ENCODE measurements at places on chromosomes 4 and X.

DNA sequence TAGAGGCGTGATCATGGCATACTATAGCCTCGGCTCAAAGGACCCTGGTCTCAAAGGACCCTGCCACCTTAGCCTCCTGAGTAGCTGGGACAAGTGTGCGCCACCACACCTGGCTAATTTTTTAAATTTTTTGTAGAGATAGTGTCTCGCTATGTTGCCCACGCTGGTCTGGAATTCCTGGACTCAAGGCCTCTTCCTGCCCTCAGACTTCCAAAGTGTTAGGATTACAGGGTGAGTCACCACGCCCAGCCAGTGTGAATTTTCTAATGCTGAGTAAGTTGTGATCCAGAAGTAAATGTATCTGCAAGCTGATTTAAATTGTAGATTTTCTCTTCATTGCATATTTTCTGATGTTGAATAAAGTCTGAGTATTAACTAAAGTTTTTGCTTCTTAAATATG lies 2.6 kb upstream of the ZNF674 start:
- DNase-seq = no peak

DNA sequence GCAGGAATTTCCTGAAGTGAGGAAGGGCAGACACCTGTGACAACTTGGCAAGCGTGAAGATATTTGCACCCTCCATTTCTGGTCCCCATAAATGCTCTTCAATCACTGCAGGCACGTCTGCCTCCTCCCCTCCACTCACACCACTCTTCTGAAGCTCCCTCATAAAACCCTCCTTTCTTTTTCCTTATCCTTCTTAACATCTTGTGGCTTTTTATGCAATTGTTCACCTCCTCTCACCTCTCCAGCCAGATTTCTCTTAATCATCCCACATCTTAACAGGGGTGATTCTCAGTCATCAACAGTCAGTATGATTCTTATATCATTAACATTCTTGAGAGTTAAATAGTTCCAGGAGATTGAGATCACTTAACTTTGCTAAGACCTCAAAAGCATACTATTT lies 277.4 kb downstream of the SPRY1 start:
- DNase-seq = no peak

GRCh38 chr4:124266721-124267120 lies 445.8 kb downstream of the ANKRD50 start:
- DNase-seq = no peak

DNA sequence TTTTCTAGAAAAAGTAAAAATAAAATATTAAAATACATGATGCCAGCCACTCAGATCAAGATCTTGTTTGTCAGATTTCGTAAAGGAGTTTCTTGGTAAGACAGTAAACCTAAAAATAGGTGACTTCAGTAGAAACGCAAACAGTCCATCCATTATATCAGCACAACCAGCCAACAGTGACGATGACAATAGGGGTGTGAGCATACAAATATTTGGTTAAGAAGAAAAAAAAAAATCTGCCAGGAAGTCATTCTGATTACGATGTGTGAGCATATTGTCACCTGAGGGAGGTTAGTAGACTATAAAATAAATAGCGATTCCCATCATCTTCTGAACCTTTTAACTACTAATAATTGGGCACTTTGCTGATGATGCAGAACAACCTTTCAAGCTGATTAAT lies 37.6 kb downstream of the SLC7A11 start:
- DNase-seq = no peak

- DNase-seq = no peak
Measured at GRCh38 chr4:149836546-149836945, 20.9 kb upstream of the IQCM start.

DNA sequence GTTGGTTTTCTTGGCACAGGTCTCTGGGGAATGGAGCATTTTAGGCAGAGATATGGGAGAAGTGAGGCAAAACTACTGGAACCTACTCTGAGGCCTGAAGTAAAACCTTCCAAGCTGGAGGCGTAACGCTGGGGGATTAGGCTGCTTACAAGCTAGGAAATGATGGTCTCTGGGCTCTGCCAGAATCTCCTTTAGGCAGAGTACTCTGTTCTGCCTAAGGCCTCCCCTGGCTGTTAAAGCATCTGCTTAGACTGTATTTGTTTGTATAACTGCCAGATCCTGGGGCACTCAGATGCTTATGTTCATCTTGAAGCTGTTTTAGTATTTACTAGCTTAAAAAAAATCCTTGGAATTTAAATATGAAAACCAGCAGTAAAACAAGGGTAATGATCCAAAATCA lies 822.2 kb downstream of the RPA4 start:
- no peak for DNase-seq

DNA sequence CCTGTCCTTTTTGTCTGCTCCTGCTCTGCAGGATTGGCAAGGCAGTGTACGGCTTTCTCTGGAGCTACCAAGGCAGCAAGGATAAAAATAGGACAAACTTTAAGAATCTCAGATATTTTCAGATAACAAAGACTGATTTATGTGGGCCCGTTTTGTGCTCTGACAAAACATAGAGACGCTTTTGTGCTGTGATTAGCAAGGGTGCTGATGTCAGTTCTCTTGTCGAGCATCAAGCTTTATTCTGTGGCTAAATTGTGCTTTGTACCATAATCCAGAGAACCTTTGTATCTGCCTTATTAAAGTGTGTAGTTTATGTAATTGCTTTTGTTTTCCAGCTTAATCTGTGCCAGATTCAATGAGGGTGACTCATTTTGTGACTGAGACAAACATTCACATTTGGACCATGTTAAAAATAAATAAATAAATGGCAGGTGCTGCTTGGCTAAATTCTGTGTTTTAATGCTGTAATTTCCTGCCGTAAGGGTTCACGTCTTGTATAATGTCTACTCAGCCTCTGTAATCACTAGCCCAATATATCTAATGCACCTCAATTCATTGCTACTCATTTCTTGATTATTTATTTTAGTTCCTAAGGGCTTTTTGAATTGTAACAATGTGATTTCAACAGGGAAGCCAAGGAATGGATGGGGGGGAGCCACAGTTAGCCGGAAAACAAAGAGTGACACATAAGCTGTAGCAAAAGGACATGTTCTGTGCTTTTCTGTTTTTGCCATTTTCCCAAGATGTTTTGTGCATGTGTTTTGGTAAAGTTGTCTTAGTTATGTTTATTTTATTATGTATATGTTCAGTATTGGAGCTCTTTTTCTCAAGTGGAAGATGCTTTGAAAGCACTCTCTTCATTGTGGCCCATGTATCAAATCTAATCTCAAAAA lies 75.1 kb downstream of the GAB1 start:
- DNase-seq = no peak

DNA sequence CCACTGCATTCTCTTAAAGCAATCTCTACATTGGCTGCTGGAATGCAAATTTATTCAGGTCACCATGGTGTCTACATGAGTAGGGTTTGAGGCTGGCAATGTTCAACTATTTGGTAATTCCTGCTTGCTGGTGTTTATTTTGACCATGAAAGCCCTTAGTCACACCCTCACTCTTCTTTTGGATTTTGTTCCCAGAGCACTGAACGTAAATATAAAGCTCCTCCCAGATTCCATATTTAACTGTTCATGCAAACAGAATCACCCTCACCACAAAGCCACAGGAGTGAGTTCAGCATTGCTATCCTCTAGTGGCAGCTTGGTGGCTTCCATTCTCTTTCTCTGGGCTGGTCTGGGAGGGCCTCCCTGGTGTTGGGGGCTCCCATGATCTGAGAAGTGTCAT lies 82.8 kb downstream of the LNX1 start:
- DNase-seq = no peak

DNA sequence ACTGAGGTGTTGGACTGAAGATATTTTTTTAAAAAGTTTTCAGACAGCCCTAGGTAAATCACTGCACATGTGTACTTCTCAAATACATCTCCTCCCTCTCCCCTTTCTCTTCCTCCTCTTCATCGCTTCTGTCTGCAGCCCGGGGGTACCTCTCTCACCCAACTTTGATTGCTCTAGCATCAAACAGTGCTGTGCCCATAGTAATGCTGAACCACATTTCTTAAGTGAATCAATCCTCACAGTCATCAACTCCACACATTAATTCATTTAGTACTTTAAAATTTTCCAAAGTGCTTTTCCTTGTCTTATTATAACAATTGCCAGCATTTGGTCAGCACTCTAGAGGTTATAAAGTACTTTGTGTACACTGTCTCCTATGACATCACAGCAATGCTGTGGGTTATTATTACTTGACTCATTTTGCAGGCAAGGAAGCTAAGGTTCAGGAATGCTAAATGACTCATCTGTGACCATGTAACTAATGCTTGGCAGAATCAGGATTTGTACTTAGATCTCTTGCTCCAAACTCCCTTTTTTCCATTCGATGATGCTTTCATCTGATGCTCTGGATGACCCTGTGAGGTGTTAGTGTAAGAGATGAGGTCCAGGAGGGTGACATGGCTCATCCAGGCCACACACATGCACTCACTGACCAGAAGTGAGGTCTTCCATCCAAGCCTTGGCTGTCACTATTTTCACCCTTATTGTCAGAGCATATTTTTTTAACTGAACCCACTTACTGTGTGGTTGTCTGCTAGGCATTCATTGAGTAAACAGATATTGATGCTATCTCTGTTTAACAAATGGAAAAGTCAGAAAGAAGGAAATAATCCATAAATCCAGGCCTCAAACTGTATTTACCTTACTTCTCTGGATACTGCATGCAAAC lies 58.8 kb downstream of the RHOH start:
- DNase-seq = no peak

DNA sequence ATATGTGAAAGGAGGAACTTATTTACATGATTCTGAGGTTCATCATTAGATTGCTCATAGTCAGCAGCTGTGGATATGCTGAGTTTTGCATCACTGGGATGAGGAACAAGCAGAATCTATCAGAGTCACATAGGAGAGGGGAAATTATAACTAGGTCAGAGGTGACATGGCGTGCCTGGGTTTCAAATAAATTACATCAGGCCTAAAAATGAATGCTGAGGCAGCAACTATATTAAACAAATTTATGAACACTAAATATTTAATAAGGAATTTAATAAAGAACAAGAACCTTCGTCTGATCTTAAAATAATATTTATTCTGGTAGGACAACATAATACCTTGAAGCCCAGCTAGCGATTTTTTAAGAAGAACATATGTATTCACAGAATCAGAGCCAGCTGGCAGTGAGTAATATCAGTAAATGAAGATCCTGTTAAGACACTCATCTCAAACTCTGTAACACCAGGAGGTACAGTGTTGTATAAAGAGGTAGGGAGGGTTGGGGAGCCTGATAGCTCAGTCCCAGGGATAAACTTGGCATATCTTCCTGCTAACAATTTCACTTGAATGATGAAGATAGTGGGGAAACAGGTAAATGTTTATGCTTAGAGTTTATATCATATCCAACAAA lies 60.9 kb upstream of the HS3ST1 start:
- no peak for DNase-seq

- DNase-seq = no peak
Measured at GRCh38 chr4:108004646-108005045, 15.0 kb downstream of the HADH start.

- no peak for DNase-seq
Measured at GRCh38 chr4:2457481-2458295, 11.2 kb upstream of the RNF4 start.

- no peak for DNase-seq
Measured at GRCh38 chr4:82293304-82293703, 80.5 kb downstream of the HNRNPD start.

DNA sequence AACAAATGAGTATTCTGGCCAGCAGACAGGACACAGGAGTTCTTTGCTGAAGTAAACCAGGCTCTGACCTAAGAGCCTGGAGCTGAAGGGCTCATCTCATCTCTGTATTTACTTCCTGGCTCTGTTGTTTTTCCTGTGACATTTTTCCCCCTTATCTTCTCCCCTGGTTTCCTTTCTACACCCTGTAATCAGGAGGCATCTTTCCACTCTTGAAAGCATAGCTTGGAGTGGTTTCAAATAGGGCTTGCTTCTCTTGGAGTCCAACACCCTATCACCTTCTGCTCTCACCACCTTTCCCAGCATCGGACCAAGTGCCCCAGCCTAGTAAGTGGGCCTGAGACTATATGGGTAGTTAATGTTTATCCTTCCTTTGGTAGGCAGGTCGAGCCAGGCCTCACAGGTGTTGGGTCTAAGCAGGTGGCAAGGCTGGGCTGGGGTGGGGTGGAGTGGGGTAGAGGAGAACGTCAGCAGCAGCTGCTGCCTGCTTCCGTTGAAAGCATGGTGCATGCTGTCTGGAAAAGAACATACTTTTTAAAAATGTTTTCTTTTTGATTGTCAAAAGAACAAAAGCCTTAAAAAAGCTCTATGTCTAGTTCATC lies 1.2 kb downstream of the DRP2 start:
- no peak for DNase-seq

DNA sequence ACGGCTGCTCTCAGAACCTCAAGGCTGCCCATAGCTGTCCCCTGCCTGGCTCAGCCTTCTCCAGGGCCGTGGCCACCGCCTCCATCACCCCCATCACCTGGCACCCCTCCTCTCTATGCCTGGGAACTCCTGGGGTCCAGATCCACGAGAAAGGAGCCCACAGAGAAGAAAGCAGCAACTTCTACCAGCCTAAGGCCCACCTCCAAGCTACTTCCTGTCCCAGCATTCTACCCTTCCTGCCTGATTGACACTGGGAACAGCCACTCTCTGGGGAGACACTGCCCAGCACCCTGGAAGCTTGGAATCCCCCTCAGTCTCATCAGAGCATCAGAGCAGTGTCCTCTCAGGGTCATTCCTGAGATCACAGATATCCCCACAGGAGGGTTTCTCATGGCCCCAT lies 36.9 kb upstream of the PROM1 start:
- no peak for DNase-seq

GRCh38 chr4:118296729-118297128 lies 56.1 kb downstream of the PRSS12 start:
- no peak for DNase-seq
